ENCODE measurements at places on chromosomes 1 and 21.

DNA sequence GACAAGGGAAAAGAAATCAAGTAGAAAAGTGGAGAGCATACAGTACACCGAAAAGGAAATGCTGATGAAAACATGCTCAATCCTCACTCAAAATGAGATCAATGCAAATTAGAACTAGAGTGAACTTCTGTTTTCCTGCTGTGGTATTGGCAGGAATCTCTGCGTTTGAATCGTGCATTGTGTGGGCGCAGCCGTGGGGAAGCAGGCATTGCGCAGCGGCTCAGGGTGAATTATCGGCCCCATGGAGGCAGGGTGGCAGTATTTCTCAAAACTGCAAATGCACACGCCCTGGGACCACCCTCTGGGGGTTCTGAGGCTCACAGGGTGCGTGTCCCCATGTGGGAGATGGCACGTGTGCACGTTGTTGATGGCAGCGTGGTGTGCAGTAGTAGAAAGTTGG lies 140.6 kb downstream of the PEX14 start:
- DNase-seq, result no peak

- DNase-seq, result no peak
Observed at GRCh38 chr1:238779716-238780115, 606.7 kb upstream of the CHRM3 start.

- no peak for DNase-seq
Observed at GRCh38 chr1:44507490-44508396, 102.7 kb downstream of the RNF220 start.

- no peak for DNase-seq
Observed at GRCh38 chr21:28311411-28312190, 681.1 kb downstream of the LTN1 start.

All from keratinocyte (primary cell).